Right renal pelvis (tissue), 4 donors: ENCODE measurements at places on chromosomes 12 and 14. TPM values are rescaled to one million over a fixed set of nuclear protein-coding genes. Genes with fewer than 3 reads are reported as not detected.

DNA sequence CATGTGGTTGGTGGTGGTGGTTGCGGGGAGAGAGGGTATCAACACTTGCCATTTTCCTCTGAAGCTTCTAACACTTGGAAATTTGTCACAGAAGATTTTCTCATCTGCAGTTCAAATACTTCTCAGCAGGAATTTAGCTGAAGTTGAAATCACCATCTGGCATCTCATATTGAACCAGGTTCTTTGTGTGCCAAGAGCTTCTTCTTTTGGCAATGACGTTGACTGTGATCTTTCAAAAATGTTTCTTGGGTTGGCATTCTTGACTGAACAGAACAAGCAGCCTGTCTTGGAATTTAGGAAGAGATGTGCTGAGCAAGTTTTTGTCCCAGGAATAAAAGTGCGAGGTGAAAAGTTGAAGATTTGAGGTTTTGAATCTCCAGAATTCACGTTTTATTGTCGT lies 8.7 kb upstream of the NIN start:
- DNase-seq: no peak

GRCh38 chr14:65850429-65851135 lies 438.1 kb downstream of the FUT8 start:
- DNase-seq: no peak

VAMP1 gene
- 8.0 TPM for polyA plus RNA-seq

- no peak for DNase-seq
Observed at GRCh38 chr14:100754020-100754419, 27.3 kb downstream of the DLK1 start.

TBX3 gene
- polyA plus RNA-seq: 66.5 TPM

DNA sequence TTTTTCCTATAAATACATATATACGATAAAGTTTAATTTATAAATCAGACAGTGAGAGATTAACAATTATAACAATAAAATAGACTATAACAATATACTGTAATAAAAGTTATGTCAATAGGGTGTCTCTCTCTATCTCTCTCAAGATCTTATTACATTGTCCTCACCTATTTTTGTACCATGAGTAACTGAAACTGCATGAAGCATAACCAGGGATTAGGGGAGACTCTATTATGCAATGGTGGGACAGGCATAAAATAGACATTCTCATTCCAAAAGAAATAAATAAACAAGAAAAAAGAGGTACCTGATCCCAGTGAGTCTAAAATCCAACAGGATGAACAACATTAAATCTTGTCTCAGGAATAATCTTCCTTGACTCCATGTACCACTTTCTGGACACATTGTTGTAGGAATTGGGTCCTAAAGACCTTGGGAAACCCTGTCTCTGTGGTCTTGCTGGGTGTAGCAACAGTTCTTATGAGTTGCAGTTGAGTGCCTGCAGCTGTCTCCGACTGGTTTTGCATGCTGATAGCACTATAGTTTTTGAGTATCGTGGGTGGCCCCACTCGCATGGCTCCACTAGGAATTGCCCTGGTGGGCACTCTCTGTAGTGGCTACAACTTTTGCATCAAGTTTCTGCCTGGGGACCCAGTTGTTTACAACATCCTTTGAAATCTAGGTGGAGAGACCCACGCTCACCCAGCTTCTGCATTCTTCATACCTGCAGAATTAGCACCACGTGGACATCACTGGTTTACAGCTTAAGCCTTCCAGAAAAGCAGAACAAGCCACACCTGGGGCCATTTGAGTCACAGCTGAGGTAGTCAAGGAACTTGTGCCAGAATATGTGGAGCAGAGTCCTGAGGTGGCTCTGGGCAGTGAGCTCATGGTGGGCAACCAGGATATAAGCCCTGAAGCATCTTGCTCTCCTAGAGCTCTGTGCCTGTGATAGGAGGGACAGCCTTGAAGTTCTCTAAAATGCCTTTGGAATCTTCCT lies 204.7 kb downstream of the KITLG start:
- DNase-seq: no peak

DNA sequence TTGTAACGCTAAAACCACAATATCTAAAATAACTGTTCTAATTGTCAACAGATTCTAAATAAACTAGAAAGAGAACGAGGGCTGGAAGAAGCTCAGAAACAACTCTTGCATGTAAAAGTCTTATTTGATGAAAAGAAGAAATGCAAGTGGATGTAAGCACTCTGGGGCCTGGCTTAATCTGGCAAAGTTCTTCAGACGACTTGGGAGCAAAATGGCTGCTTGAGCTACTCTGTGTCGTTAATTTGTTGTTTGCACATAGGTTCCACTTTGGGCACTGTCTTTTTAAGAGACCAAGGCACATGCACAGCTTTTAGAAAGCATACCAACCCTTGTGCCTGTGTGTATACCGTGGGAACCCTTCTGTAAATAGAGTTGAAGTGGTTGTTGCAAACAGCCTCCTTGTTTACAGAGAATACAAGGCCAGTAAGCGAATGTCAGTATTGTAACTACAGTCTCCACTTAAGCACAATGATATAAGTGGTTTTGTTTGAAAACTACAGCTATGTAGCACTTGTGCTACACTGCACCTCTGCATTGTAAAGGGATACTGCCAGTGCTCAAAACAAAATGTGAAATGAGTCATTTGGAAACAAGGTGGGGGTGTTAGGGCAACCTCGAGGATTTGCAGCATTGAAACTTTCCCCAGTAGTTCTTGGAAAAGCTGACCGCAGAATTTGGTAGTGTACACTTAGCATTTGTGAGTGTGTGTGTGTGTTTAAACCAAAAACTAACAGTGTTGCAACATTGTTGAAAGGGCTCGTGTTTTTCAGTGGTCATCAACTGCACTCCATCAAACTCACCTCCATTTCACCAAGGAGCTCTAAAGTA lies 154.3 kb downstream of the CEP83 start:
- DNase-seq: no peak

DNA sequence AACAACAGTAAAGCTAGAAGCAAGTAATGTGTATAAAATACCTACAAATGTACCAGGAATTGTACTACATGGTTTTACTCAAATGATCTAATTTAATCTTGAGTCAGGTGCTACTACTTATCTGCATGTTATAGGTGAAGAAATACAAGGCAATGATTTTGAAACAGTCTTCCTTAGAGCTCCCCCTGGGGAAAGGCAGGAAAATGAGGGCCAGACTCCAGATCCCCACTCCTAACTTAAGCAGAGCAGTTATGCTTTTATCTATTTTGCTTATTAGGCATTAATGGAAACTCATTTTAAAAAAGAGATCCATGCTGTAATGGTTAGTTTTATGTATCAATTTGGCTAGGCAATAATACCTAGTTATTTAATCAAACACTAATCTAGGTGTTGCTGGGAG lies 109.3 kb upstream of the CPSF6 start:
- no peak for DNase-seq

DNA sequence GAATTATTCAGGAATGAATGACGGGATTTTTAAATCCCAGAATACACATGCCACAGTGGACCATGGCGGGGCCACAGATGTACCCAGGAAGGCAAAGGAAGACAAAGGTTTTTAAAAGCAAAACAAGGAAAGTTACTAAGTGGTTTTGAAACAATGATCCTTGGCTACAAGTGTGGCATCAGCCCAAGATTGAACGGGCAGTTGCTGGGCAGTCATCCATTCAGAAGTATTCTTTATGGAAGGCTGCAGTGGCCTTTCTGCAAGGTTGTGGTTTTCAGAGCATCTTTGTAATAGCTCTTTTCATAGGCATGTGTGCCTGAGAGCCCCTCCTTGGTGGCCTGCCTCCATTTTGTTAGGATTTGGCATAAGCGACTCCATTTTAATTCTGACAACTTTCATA lies 13.4 kb upstream of the IFI27 start:
- no peak for DNase-seq

- DNase-seq: peak; percentile 92
Observed at GRCh38 chr12:51238510-51239334, at the start of gene DAZAP2. Gene DAZAP2 (plus strand): TSS chr12:51238826. CDS start chr12:51238908, 82 bp downstream.

GRCh38 chr14:94403312-94403932 lies 15.0 kb upstream of the SERPINA1 start:
- no peak for DNase-seq

HOXC12 gene
- polyA plus RNA-seq: not detected

DNA sequence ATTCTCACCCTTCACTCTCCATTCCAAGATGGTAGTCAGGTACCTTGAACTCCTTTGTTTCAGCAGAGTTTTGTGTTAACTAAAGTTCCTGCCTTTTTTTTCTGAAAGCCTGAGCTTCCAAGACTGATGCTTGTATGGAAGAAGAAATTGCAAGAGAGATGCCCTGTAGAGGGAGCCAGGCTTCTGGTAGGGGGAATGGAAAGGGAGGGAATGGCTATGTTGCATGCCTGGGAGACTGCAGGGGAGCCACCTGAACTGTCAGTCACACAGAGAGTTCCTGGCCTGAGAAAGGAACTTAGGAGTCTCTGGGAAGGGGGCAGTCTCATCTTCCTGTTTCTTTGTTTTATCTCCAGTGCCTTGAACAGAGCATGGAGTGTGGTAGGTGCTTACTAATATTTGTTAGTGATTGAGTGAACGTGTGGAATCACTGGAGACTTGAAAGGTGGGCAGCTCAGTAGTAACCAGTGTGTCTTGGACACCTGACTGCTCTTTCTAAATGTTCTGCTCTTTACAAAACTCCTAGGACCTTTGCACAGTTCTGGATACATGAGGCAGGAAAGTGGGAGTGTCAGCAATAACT lies 132.2 kb downstream of the ANO4 start:
- DNase-seq: no peak
